Left ventricle myocardium inferior (tissue), 1 donor: ENCODE measurements at places on chromosomes 7 and 10.
A peak's percentile ranks its signal among the peaks of the same experiment; 100 is the strongest.

GRCh38 chr7:137820677-137821420 is 25.9 kb downstream of the DGKI start:
- DNase-seq, result peak; percentile 72

DNA sequence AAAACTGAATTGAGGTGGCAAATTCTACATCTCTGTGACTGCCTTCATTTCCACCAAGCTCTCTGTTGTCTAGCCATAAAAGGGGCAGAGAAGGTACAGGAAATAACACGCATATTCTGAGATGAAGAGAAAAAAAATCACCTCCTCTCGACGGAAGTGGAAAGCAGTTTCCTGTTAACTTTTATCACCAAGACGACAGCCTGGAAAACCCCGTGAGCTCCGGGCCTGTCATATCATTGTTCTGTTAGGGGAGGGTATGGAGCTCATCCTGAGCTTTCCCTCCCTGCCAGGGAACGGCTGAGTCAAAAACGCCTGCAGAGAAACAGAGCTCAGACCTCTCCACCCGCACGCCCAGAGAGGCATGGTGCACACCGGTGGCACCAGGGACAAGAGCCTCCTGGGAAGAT is 200.3 kb downstream of the PRPF18 start:
- DNase-seq, result no peak

- DNase-seq, result no peak
These were observed 19.2 kb downstream of the TNRC18 start for GRCh38 chr7:5404421-5404826.

- peak; percentile 86 for DNase-seq
These were observed 18.8 kb upstream of the INPP5A start for GRCh38 chr10:132518572-132519381.

DNA sequence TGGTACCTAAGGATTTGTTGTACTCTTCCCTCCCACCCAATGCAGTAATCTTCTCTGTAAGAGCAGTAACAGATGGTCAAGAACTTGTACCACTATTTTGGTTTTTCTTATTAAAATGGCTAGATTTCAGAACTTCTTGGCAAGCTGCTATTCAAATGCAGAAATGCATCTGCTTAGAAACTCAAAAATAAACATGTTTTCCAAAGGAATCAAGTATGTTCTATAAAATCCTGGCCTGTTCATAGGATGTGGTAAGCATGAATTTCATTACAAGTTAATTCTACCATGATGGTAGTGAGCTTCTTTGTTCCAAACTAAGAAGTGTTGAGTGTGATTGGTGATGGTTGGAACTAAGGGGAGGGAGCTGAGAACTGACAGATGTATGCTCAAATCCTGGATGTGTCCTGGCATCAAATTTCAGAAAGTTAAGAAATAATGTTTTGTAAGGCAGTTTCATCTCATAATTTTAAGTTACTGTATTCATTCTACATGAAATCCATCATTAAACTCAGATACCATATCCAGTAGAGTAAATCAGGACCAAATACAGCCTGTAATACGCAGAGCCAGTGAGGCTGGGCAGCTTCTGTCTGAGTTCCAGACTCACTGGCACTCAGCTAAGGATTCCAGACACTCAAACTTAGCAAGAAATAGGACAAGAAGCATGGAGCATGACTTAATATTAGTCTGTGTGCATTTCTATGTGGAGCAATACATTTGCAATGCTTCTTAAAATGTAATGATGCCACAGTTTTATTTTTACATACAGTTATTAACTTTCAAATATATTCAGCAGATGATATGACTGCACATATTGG is 119.6 kb downstream of the TES start:
- DNase-seq, result no peak

- no peak for DNase-seq
These were observed 218.1 kb downstream of the WDR11 start for GRCh38 chr10:121069061-121069850.

- DNase-seq, result no peak
These were observed 44.0 kb upstream of the VDAC2 start for GRCh38 chr10:75166623-75166972.

- no peak for DNase-seq
These were observed 103.1 kb downstream of the ZFAND4 start for GRCh38 chr10:45569471-45569870.

DNA sequence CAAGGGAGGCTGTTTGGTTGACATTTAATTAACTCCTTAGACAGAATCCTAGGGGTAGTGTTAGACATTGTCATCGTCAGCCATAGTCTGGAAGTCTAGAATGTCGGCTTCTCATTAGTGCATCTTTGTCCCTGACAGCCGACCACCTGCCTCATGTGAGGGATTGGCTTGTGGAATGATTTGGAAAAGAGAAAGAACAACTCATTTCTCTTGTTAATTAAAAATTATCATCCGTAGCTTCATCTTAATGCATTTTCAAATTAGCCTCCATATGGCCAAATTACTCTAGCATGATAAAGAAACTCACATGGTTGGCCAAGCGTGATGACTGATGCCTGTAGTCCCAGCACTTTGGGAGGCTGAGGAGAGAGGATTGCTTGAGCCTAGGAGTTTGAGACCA is 97.7 kb upstream of the PARD3 start:
- no peak for DNase-seq

DNA sequence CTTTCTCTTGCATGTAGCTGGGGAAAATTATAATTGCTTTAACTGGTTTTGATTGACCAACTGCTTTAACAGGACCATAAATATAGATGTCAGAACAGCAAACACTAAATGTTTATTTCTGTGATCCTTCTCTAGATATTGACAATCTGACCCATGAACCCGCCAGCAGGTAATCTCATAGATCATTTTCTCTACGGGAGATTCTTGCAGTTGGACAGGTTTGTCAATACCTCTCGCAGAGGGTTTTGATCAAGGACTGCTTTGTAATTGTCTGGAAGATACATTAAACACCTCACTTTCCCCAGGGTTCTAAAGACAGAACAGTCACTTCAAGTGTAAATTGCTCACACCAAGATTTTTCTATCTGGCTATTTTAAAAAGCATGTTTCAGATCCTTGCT is 235.8 kb upstream of the RHOBTB1 start:
- no peak for DNase-seq

DNA sequence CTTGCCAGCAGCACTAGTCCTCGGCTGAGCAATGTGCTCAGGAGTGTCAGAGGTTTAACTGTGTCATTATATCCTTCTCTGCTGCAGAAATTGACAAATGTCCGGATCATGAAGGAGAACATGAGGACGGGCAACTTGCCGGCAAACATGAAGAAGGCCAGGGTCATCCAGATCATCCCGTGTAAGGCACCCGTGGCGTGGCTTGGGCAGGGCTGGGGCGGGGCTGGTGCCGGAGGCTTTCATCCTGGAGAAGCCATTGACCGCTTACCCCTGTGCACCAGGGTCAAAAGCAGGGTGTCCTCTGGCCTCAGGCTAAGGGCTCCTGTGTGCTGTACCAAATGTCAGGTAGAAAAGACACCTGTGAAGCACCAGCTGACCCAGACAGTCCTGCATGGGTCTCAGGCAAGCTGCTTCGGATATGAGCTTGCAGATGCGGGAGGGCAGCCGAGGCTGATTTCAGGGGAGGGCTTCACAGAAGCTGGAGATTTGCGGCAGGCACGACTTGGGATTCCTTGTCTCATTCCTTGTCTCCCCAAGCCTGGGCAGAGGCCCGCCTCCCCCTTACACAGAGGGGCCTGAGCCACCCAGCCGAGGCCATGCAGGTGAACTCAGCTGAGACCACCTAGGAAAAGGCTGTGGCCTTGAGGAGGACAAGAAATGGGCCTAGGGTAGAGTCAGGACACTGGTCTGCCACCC is 55.4 kb downstream of the MKI67 start:
- DNase-seq, result no peak

DNA sequence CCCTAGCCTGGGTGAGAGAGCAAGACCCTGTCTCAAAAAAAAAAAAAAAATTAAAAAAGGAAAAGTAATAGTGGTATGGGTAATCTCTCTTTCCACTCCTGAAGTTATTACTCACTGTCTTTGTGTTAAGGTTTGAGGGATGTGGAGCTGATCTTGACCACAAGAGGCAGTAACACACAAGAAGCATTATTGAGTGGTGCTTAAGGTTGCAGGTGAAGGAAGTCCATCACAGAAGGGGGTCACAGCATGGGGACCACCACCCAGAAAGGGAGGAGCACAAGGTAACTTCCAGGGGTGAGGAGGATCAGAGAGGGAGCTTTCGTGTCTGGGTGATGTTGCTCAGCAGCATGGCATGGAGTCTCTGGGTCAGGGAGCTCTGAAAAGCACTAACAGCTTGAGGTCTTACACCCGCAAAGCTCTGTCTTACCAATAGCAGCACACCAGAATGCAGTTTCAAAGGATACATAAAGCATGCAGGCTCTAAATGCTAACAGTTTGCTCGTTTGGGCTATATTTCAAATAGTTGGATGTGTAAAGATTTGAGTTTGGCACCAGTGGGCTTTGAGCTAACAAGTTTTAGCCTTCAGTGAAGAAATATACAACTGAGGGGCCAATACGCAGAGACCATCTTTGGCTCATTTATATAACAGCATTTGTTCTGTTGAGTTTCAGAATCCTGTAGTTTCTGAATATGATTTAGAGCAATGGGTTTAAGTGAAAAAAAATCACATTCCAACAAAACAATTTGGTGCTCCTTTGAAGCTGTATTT is 100.4 kb upstream of the DNAJC1 start:
- no peak for DNase-seq

DNA sequence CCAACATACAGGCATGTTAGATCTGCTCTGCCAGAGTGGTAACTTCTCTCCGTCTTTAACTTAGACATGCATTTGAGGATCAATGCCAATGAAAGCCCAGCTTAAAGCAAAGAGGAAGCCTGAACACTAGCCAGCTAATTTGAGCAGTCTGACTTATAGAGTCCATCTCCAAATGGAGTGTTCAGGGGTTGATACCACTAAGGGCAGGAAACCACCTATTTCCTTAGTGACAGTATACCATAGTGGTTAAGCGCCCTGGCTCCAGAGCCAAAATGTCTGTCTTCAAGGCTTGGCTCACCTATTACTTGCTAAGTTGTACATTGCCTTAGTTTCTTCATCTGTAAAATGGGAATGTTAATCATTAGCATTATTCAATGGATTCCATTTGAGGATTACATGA is 678.5 kb downstream of the KCNMA1 start:
- no peak for DNase-seq

DNA sequence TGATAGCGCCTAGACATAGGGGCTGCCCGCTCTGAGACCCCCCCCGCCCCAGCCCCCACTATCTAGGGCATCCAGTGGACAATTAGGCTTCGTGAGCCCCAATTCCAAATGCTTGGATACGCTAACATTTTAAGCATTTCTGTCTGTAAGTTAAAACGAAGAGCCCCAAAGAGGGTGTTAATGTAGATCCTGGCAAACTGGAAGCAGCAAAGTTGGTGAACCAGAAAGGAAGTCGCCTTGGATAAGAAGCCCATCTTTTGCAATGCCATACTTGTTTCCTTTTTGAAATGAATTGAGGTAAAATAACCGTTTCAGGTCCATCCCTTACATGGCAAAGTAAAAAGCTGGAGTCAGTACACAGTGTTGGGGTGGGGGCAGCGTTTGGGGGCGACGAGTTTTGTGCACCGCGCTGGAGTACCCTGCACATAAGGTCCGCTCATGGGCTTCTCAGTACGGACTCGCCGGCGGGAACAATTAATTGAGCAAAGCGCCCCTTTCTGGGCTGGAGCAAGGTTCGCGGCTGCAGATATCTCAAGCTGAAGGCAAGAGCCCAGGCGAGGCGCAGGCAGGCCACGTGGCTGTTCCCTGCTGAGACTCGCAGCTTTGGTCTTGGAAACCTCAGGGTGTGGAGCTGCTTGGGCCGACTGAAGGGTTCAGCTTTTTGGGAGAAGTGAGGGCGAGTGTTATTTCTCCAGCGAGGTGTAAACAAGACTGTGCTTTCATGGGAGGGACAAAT is 1.4 kb upstream of the TWIST1 start:
- no peak for DNase-seq

DNA sequence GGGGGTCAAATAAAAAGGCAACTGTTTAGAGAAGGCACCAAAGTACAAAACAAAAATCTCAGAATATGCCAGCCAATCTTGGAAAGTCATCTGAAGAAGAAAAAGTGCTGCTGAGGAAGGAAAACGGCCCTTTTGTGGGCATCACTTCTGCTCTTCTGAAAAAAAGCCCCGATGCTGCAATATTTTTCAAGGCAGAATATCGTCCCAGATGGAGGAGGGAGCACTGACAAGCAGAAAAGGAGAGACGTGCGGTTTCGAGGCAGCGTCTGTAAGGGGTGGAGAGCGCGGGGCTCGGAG is 959 bp upstream of the ATRNL1 start:
- DNase-seq, result no peak

GRCh38 chr10:89744026-89744425 is 42.6 kb downstream of the KIF20B start:
- DNase-seq, result no peak
